Activated CD8-positive, alpha-beta memory T cell treated with anti-CD3 and anti-CD28 coated beads for 48 hours (primary cell): ENCODE measurements at places on chromosomes 3 and 15.
A peak's percentile ranks its signal among the peaks of the same experiment; 100 is the strongest.

- no peak for DNase-seq
Observed at GRCh38 chr15:42826251-42826890, 89.4 kb upstream of the CDAN1 start.

- no peak for DNase-seq
Observed at GRCh38 chr3:4895838-4896237, 83.4 kb upstream of the BHLHE40 start.

GRCh38 chr15:88623061-88623460, 1.9 kb downstream of the AEN start:
- DNase-seq, result no peak

GRCh38 chr3:186108106-186108940, 566 bp downstream of the ETV5 start:
- DNase-seq, result no peak

- DNase-seq, result no peak
Observed at GRCh38 chr3:53753518-53754183, 92.6 kb downstream of the CHDH start.

DNA sequence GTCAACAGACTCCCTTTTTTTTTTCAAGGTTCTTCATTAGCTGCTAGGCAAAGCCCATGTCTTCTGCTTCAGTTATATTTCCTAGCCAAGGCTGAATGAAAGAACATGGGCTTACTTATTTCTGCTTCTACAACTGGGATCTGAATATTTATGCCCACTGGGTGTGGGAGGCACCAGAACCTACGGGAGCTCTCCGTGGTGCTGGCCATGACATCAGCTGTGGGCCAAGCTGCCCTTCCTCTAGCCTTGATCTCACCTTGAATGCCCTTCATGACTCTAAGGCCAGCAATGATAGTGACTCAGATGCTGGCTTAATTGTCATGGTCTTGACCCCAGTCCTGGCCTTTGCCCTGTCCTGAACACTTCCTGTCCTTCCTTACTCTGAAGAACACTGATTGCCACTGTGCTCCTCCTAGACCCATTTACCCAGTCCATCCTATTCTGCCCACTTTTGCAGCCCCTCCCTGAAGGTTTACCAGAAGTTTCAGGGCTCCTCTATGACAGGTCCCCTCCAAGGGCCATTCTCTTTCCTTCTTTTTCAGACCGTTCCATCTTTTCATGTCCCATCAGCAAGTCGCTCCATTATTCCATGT, 32.8 kb upstream of the PRR20G start:
- DNase-seq, result no peak

DNA sequence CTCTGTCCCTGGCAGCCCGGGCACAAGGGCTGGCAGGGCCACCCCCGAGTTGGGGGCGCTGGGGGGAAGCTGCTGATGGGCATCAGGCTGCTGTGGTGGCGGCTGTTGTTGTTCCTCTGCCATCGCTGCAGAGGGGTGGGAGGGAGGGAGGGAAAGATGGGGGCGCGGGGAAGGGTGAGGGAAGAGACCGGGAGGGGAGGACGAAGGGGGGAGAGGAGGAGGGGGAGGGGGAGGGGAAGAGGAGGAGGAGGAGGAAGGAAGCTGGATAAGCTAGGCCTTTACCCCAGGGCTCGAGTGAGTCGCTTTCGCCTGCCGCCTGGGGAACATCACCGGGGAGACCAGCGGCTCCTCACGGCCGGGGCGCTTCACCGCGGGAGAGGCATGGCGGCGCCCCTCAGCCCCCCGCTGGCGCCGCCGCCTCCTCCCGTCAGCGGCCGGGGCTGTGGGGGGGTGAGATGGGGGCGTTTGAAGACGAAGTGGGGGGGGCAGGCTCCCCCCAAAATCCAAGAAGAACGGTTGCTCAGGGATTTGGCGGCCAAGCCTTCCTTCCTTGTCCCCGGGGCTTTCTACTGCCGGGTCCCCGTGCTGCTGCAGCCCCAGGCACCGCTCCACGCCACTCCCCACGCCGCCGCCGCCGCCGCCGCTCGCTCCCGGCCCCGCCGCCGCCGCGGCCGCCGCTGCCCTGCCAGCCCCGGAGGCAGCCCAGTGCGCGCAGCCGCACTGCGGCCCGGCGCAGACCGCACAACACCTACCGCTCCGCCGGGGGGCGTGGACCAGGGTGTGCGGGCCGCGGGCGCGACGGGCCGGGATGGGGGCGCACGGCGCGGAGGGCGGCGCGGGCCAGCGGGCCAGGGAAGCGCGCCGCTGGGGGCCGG, at the start of gene RFX7:
Gene RFX7, minus strand, starts transcription at position 717 of the 875 bp plus-strand sequence. Its CDS starts 594 bp downstream, at position 123.
- DNase-seq, result peak; percentile 66

GRCh38 chr15:62060896-62061280, 641 bp upstream of the VPS13C start:
- no peak for DNase-seq

DNA sequence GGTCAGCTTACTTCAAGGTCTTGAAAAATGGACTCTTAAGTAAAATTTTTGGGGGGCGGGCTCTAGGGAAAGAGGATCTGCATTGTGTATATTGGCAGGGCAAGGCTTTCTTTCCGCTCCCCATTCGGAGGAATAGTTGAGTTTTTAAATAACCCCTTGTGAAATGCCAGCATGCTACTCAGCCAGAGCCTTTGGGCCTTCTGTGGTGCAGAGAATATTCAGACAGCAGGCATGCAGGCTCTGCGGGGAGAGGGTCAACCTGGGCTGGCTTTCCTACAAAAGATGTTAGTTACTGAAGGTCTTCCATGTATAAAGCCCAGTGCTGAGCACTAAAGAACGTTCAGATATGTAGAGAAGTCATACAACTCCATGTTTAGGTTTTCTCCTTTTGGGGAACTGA, 40.6 kb downstream of the ADAMTSL3 start:
- DNase-seq, result no peak

DNA sequence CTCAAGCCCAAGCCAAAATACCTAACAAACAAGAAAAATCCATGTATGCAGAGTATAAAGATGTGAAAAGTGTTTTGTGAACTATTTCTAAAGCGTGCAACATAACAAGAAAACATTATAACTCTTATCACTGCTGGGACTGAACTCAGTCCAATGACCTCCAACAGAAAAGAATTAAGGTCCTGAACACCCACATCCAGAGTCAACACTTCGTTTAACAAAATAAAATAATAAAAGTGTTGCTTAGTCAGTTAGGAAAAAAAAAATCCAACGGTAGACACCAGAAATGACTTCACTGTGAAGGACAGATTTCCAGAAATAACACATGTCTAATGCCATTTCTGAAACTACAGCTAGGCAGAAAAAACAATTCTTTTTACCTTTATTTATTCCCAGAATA, 28.0 kb downstream of the MB21D2 start:
- DNase-seq, result no peak

GRCh38 chr3:172553526-172554252, 30.5 kb upstream of the TNFSF10 start:
- DNase-seq, result no peak

GRCh38 chr15:68801572-68802148, 19.0 kb downstream of the ANP32A start:
- no peak for DNase-seq

DNA sequence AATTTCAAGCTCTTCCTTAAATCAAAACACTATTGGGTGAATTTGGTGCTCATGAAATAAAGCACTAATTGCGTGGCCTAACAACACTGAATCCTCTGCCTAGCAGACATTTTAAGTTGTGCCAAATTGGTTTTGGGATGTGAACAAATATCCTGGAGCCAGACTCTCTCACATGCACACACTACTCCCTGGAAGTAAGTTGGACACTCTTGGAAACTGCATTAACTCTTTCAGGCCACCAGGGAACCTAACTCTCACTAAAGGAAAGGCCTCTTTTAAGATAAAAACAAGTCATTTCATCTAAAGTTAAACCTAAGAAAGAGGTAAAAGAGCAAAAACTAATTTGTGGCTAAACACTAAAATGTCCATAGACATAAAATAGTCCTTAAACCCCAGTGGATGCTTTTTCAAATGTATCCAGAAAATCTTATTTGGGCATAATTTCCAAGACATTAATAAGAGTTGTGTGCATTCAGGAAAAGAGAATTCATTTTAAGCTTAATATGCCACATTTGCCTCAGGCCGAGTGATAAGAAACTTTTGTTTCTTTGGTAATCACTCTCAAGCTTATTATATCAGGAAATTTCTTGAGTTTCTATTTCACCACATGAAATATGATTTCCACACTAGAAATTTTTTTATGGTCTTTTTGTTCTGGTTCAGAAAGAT, 61.8 kb downstream of the ZBTB20 start:
- DNase-seq, result no peak

DNA sequence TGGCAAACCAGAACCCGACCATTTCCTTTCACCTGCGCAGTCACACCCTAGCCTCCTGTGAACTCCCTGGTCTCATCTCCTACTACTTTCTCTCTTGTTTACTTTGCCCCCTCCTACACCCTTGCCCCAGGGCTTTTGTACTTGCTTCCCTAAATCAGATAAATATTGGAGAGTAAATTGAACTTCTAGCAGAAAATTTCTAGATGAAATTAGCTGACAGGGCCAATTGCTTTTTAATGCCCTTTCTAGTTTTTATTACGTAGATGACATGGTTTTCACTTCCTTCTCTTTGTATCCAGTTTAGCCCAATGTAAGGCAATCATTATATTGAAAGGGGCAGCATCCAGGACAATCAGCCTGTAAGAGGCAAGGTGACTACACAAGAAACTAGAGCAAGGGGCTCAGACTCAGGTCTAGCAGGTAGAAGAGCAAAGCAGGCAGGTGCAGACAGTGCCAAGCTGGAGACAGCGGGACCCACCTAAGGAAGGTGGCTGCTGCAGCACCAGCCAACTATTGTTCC, 56.2 kb upstream of the TOPAZ1 start:
- no peak for DNase-seq

DNA sequence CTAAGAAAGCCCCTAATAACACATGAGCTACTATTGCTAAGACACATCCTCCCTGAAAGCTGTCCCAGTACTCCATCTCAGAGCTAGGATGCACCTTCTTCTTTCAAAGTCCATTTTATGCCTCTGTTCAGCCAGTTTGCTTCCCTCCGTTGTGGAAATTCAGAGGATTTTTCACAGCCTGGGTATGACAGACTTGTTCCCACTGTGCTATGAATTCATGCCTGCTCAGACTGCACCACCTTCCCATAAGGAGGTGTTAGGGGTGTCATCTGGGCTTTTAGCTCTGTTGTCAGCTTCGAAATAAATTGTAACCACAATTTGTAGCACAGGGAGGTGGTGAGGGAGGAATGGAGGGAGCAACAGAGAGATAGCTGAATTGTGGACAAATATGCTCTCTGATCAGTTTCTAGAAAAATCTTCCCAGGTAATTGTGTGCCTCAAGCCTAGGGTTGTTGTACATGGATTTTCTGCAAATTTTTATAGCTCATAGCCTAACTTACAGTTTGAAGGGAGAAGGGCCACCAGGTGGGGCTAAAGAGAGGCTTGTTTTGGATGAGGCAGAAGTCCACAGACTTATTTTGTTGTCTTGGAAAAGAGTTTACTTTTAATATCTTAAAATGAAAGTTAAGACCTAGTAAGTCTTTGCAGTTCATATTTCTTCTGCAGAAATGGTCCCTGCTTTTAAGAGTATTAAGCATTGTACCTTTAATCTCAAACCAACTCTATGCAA, 462.0 kb downstream of the PDCD6IP start:
- no peak for DNase-seq

DNA sequence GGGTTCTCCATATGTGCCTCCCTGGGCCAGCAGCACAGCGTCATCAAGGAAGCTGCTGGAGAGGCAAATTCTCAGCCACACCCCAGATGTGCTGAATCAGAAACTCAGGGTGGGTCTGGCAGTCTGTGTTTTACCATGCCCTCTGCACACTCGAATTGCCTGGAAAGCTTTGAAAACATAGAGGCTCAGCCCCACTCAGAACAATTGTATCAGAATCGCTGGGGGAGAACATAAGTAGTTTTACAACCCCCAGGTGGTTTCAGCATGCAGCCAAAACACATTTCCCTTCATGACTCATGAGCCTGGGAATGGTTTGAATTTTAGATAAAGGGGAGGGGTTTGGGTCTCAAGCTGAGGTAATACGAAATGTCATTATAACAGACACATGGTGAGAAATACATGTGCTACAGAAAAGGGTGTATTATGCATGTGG, 9.6 kb downstream of the TGM4 start:
- DNase-seq, result no peak

DNA sequence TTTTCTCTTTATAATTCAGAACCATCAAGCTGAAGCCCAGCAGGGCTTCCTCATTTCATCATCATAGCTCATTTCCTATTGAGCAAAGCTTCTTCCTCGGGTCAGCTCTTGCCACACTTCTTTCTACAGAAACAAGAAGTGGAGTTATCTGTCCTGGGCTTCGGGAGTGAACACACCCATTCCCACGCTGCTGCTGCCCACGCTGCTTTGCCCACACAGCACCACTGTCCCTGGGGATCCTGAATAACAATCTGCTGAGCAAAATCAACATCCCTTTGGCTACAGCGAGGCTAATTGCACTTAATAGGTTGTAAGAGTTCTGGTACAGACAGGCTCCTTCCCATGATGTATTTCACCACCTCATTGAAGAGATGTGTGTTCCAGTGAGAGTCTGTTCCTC, 23.7 kb downstream of the CEP19 start:
- no peak for DNase-seq

DNA sequence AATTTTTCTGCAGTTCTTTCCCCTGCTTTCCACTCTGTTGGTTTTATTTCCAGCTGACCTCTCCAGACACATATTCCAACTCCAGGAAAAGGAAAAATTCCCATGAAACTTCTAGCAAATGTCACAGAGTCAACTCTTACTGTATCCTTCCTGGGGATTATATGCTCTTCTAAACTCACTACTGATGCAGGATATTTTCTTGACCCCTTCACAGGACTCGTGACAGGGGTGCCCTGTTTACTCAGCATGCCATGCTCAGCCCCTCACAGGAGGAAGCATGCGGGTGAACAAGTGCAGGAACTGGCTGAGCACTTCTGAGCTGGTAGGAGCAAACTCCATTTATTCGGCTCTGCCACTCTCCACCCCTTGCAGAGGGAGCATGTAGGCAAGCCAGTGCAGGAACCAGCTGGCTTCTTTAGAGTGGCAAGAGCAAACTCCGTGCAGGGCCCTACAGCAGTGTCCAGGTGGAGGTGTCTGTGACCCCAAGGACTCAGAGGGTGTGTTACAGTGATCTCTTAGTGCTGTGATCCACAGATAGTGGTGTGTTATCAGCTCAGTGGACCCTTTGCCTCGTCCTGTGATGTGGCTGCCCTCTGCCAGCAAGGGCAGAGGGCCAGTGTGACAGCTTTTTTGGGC, 413.6 kb upstream of the GRM7 start:
- no peak for DNase-seq

- DNase-seq, result no peak
Observed at GRCh38 chr3:34856081-34856947, 783.0 kb upstream of the ARPP21 start.
